Cardiac atrium fibroblast (primary cell): ENCODE measurements at places on chromosomes 7 and 10. TPM values are rescaled to one million over a fixed set of nuclear protein-coding genes. Genes with fewer than 3 reads are reported as not detected.

NUTM2E gene
- total RNA-seq = not detected in 2 replicates

MINDY3 gene
- total RNA-seq = 19.7 and 24.1 TPM in 2 replicates

SLC16A12 gene
- 3.6 and 5.8 TPM in 2 replicates for total RNA-seq

TDRD1 gene
- 0.16 and 1.1 TPM in 2 replicates for total RNA-seq

OGA gene
- 36.9 and 41.5 TPM in 2 replicates for total RNA-seq

LRGUK gene
- total RNA-seq = not detected in 2 replicates

COL28A1 gene
- not detected in 2 replicates for total RNA-seq

CCL24 gene
- total RNA-seq = not detected in 2 replicates

GRB10 gene
- total RNA-seq = 39.5 and 41.0 TPM in 2 replicates

RARRES2 gene
- 7.8 TPM in 1 of 2 replicates, not detected in the other for total RNA-seq

HYAL4 gene
- total RNA-seq = 0.16 TPM in 1 of 2 replicates, not detected in the other

TBC1D12 gene
- 5.1 and 6.8 TPM in 2 replicates for total RNA-seq

ADD3 gene
- total RNA-seq = 191 and 202 TPM in 2 replicates

PNLIPRP3 gene
- total RNA-seq = not detected in 2 replicates

MYO1G gene
- not detected in 2 replicates for total RNA-seq

CYP2W1 gene
- total RNA-seq = not detected in 2 replicates

NANOS1 gene
- 8.7 and 14.3 TPM in 2 replicates for total RNA-seq

AZGP1 gene
- not detected in 2 replicates for total RNA-seq

WDR86 gene
- total RNA-seq = not detected in 2 replicates

CHN2 gene
- total RNA-seq = 0.16 and 1.8 TPM in 2 replicates

GDF10 gene
- total RNA-seq = not detected in 2 replicates

HOXA9 gene
- total RNA-seq = not detected in 2 replicates

FIS1 gene
- 214 and 222 TPM in 2 replicates for total RNA-seq

CYP26C1 gene
- total RNA-seq = 0.32 and 4.7 TPM in 2 replicates

TEX36 gene
- total RNA-seq = not detected in 2 replicates

CASP2 gene
- 6.7 and 9.1 TPM in 2 replicates for total RNA-seq

LOXL4 gene
- total RNA-seq = 4.9 and 9.1 TPM in 2 replicates

ARL4A gene
- 8.8 and 18.6 TPM in 2 replicates for total RNA-seq

AKR1C2 gene
- total RNA-seq = 26.4 and 32.3 TPM in 2 replicates

VAX1 gene
- not detected in 2 replicates for total RNA-seq

BTAF1 gene
- total RNA-seq = 17.3 and 21.2 TPM in 2 replicates

PTPRN2 gene
- total RNA-seq = 3.4 and 4.2 TPM in 2 replicates

CLDN4 gene
- total RNA-seq = under 0.01 TPM in 1 of 2 replicates, not detected in the other

ADAM22 gene
- total RNA-seq = 0.16 and 0.54 TPM in 2 replicates

MKI67 gene
- total RNA-seq = 5.1 and 8.3 TPM in 2 replicates

TMEM120A gene
- total RNA-seq = 14.4 and 17.9 TPM in 2 replicates

TRIM50 gene
- total RNA-seq = not detected in 2 replicates

ZNF518A gene
- 5.0 and 5.4 TPM in 2 replicates for total RNA-seq

FKBP9 gene
- 308 and 329 TPM in 2 replicates for total RNA-seq

ADIRF gene
- total RNA-seq = 10.7 and 13.5 TPM in 2 replicates

NFKB2 gene
- total RNA-seq = 16.4 and 36.0 TPM in 2 replicates

SNCG gene
- total RNA-seq = 5.3 and 11.4 TPM in 2 replicates

MKX gene
- total RNA-seq = not detected in 2 replicates
